ENCODE measurements at places on chromosomes 4 and X.
A peak's percentile ranks its signal among the peaks of the same experiment; 100 is the strongest.

GRCh38 chr4:150181536-150181935 is 103.3 kb downstream of the DCLK2 start:
- no peaks in the 10 kb centered on the region for H3K4me1 ChIP-seq
- H3K27ac ChIP-seq: no peak overlapping the region
- no peaks in the 10 kb centered on the region for H3K27me3 ChIP-seq
- H3K4me3 ChIP-seq: no peak overlapping the region
- no peaks in the 10 kb centered on the region for H3K36me3 ChIP-seq
- DNase-seq: no peak

DNA sequence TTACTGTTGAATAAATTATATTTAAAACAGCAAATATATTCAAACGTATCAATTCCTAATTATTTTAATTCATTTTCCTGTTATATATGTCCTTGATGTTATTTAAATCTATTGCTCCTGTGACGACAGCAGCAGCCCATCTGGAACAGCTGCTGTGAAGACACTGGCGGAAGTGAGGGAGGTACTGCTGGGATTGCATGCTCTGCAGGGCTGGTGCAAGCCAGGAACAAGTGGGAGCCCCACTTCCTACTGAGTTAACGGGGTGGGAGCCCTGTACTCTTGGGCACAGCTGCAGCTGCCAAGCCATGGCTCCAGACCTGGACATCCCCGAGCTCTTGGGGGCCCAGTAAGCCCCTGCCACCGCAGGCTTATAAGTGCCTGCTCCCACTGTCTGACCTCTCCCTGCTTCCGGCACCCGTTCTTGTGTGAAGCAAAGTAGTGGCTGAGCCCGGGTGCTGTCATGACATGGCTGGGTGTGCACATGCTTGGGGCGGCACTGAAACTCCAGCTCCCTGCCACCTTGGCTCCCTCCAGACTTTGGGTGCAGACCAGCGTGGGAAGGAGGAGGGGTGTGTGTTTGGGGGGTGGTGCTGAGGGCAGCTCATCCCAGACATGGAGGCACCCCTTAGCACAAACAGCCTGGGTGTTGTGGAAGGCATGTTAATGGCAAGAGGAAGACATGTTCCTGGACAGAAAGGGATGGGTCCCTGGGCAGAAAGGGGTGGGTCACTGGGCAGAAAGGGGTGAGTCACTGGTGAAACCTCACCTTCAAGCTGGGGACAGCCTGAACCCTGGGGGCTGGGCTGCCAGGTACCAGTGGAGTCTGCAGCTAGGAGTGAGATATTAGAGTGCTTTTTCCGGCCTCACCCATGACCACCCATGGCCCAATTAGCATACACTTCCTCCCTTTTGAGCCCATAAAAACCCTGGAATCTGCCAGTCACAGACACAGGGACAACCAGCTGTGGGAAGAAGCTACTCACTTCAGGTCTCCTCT is 1981.3 kb upstream of the IGFBP7 start:
- DNase-seq: no peak
- no peaks in the 10 kb centered on the region for H3K27me3 ChIP-seq
- no peak overlapping the region for H3K4me3 ChIP-seq
- peaks cover 3% of the 10 kb centered on the region for H3K4me1 ChIP-seq
- no peak overlapping the region for H3K27ac ChIP-seq

GRCh38 chr4:147362938-147363337 is 118.0 kb upstream of the EDNRA start:
- H3K27me3 ChIP-seq: no peaks in the 10 kb centered on the region
- H3K4me3 ChIP-seq: no peak overlapping the region
- peak; percentile 23 for DNase-seq

DNA sequence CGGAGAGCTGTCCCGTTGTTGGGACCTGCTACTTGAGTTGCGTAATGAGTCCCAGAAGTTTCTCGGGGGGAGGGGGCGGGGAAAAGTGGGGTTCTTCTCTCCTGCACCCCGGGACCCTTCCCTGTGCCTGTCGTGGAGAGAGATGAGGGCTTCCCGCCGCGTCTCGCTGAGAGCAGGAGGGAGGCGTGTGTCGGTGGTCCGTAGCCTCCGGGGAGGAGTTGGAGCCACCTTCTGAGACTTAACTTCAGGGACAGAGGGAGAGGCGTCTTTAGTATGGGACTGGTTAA is 698 bp downstream of the AFF1 start:
- DNase-seq: no peak
- H3K36me3 ChIP-seq: no peaks in the 10 kb centered on the region
- H3K27ac ChIP-seq: peak overlapping the region; percentile 89
- peak overlapping the region; percentile 83 for H3K4me3 ChIP-seq
- no peaks in the 10 kb centered on the region for H3K27me3 ChIP-seq

DNA sequence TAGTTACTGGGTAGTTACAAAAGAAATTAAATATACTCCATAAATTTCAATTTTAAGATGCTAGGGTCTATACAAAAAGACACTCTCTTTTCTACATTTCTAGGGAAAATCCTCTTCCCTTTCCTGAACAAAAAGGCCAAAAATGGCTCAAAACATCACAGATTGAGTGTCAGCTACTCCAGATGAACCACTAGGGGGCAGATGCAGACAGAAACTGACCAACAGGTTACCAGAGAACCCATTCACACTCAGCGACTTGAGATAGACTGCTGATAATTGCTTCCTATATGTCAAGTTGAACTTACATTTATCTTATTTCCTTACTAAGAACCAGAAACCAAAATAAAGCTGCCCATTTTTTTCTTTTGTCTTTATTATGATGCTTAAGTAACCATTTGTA is 83.4 kb upstream of the MID1IP1 start:
- no peak overlapping the region for H3K4me3 ChIP-seq
- peak; percentile 23 for DNase-seq
- no peaks in the 10 kb centered on the region for H3K4me1 ChIP-seq
- no peaks in the 10 kb centered on the region for H3K27me3 ChIP-seq
- H3K36me3 ChIP-seq: no peaks in the 10 kb centered on the region

DNA sequence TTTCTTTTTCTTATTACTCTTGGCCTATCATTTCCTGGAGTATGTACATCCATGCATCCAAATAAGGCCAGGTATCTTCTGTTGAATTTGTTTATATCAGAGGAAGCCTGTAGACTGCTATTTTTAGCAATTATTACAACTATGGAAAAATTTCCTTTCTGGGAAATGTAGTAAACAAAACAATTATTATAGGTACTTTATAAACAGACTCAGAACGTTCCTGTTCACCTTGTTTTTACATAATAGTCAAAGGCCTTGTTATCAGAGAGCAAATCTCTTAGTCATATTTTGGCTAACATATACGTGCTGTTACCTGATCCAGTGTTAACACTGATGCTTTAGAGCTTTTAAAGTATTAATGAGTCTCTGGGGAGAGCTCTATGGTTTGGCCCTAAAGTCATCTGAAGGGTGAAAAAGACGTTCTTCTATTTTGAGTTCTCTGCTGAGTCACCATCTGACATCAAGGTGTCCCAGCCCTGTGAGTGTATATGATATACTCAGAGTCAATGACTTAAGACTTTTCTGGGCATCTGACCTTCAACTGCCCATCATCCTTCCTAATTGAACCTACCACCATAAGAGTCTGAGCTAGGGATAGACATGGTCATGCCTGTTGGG is 7.3 kb downstream of the SPARCL1 start:
- H3K36me3 ChIP-seq: no peaks in the 10 kb centered on the region
- peak overlapping the region; percentile 18 for H3K27ac ChIP-seq
- H3K27me3 ChIP-seq: no peaks in the 10 kb centered on the region
- H3K4me3 ChIP-seq: no peak overlapping the region
- H3K4me1 ChIP-seq: peaks cover 10% of the 10 kb centered on the region
- DNase-seq: no peak

- no peaks in the 10 kb centered on the region for H3K36me3 ChIP-seq
- DNase-seq: peak; percentile 99
- H3K27me3 ChIP-seq: no peaks in the 10 kb centered on the region
- H3K4me1 ChIP-seq: no peaks in the 10 kb centered on the region
Observed at GRCh38 chr4:74659576-74660411, 134.5 kb downstream of the BTC start.

- H3K36me3 ChIP-seq: no peaks in the 10 kb centered on the region
- no peaks in the 10 kb centered on the region for H3K4me1 ChIP-seq
- no peaks in the 10 kb centered on the region for H3K27me3 ChIP-seq
- DNase-seq: peak; percentile 12
- no peak overlapping the region for H3K27ac ChIP-seq
Observed at GRCh38 chrX:130523460-130524394, 121.9 kb downstream of the RBMX2 start.

DNA sequence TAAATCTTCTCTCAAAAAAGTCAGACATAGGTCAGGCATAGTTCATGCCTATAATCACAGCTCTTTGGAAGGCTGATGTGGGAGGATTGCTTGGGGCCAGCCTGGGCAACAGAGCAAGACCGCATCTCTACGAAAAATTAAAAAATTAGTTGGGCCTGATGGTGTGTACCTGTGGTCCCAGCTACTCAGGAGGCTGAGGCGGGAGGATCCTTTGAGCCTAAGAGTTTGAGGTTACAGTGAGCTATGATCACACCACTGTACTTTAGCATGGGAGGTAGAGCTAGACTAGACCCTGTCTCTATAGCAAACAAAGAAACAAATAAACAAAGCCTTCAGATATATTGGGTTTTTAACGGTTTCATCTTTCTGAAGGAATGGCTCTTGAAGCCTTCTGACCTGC is 62.2 kb downstream of the DIPK2B start:
- no peak overlapping the region for H3K27ac ChIP-seq
- H3K4me1 ChIP-seq: no peaks in the 10 kb centered on the region
- no peak overlapping the region for H3K4me3 ChIP-seq
- no peak for DNase-seq

Measured in cardiac muscle cell (in vitro differentiated cells and primary cell).